ENCODE measurements at places on chromosomes 4 and X.

DNA sequence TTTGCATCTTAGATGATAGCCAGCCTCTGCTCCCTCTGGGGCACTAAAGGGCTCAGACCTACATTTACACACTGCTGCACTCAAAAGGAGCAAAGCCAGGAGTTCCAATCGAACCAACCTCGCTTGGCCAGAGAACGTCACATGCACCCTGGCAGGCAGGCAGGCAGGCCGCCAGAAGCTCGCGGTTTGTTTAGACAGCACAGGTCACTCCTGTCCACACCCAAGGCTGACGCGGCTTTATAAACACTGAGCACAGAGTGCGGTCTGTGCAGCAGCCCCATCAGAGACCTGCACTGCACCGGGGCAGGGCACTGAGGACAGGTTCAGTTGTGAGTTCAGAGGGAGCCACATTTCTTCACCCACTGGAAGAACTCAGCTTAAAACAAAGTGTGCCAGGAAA lies 143.9 kb downstream of the BCOR start:
- peak; percentile 76 for DNase-seq

DNA sequence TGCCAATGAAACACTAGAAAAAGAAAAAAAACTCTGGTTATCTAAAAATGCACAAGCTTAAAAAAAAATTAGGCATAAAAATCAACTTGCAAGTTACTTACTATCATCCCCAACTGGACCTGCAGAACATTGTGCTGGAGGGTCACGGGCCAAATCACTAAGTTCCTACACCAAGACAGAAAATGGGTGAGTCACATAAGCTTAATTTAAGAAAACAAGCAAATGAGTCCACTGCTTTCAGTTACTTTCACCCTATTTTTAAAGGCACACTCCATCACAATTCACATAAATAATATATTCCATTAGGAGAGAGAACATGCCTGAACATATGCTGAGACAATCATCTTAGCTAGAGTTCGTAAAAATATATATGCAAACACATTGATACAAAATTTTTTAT lies 17.7 kb downstream of the UBE2D3 start:
- DNase-seq, result no peak

DNA sequence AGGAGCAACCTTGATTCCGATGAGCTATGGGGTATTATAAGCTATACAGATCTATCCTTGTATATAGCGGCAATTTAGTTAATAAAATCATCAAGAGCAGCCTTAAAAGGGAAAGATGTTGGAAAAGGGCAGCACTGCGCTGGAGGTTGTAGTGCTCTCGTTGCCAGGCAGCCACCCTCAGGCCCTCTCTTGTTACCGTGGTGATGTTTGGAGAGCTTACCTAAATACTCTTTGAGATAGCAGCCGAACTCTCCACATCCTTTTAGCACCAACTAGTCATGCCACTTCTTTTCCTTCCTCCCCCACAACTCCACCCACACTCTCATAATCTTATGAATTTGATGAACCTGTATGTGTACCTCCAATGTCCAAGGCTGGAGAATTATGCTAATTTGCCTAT lies 3.8 kb upstream of the RADX start:
- no peak for DNase-seq

DNA sequence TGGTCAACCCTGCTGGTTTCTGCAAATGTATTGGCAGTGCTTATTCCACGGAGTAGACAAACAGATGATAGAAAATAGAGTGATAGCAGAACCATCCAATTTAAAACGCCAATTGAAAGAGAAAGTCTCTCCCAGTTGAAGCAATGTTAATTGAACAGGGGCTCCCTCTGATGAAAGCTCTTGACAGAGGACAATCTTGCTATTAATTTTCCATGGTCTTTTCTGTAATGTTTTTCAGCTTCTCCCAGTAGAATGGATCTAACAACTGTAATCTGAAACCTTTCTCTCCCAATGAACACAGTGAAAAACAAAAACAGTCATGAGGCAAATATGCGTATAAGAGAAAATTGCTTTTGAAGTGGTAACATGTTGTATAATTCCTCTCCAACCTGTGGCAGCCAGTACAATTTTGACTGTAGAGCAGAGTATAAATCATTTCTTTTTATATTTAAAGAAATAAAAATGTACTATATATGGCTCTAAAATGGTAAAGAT lies 225.1 kb upstream of the GALNTL6 start:
- DNase-seq, result no peak

GRCh38 chr4:10123227-10124101 lies 6.9 kb upstream of the WDR1 start:
- no peak for DNase-seq

DNA sequence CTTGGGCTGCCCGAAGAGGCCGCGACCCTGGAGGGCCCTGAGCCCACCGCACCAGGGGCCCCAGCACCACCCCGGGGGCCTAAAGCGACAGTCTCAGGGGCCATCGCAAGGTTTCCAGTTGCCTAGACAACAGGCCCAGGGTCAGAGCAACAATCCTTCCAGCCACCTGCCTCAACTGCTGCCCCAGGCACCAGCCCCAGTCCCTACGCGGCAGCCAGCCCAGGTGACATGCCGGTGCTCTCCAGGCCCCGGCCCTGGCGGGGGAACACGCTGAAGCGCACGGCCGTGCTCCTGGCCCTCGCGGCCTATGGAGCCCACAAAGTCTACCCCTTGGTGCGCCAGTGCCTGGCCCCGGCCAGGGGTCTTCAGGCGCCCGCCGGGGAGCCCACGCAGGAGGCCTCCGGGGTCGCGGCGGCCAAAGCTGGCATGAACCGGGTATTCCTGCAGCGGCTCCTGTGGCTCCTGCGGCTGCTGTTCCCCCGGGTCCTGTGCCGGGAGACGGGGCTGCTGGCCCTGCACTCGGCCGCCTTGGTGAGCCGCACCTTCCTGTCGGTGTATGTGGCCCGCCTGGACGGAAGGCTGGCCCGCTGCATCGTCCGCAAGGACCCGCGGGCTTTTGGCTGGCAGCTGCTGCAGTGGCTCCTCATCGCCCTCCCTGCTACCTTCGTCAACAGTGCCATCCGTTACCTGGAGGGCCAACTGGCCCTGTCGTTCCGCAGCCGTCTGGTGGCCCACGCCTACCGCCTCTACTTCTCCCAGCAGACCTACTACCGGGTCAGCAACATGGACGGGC lies 579 bp downstream of the ABCD1 start:
- DNase-seq, result no peak

DNA sequence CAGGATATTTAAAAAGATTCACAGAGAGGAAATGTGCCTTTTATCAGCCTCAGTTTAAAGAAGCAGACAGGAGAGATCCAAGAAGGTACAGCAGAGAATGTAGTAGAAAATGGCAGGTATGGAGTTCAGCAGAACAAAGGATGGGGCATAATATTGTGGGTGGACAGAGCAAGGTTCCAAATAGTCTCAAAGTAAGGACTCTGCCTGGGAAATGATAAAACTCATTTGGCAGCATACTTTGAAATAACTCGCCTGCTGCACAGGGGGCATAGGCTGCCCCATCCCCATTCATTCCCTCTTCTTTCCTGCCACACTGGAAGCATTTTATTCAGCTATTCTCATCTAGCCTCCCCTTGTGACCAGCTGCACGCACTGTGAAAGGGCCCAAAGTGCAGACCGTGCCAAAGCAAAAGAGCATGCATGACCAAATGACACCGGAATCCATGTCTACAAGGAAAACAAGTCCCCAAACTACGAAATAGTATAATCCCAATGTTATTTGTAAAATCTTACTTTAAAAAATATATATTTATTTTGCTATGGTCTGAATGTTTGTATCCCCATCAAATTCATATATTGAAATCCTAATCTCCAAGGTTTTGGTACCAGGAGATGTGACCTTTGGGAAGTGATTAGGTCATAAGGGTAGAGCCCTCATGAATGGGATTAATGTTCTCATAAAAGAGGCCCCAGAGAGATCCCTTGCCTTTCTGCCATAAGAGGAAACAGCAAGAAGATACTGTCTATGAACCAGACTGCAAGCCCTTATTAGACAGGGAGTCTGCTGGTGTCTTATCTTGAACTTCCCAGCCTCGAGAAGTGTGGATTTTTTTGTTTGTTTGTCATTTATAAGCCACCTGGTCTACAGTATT lies 77.4 kb upstream of the PRSS48 start:
- DNase-seq, result no peak
